Activated CD4-positive, CD25-positive, alpha-beta regulatory T cell treated with anti-CD3 and anti-CD28 coated beads, Interleukin-2, amount 50 U/mL, for 24 hours (primary cell): ENCODE measurements at places on chromosomes 11 and 22.

- ATAC-seq = no peak
Measured at GRCh38 chr11:117417856-117418255, 90.2 kb downstream of the CEP164 start.

DNA sequence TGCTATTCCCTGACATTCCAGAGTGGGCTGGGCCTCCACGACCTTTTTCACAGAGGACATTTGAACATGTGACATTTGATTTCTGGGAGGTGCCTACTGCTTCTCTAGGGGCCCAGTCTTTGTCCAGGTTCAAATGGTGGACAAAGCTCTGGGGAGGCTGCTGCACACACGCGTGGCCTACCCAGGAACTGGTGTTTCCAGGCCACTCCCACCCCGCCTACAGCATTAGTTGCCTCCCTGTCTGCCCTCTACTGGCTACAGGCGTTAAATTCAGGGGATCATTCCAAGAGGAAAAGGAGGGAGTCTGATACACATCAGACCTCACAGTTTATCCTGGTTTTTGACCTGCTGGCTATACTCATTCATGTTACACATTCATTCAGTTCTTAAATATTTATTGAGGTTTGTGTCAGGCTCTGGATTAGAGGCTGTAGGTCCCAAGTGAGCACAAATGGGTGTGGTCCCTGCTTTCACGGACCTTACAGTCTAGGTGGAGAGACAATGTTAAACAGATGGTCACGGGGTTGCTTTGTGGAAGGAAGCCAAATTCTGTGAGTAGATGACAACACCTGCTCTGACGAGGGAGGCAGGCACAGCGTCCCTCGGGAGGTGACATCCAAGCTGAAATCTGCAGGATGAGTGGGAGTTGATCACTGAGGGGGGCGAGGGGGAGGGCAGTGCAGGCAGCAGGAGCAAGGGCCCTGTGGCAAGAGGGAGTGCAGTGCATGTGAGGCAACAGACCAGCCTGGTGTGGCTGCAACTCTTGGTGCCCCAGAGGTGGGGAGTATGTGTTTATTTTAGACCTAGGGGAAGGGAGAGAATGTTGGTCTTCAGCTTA is 11.8 kb downstream of the TUB start:
- ATAC-seq = no peak

DNA sequence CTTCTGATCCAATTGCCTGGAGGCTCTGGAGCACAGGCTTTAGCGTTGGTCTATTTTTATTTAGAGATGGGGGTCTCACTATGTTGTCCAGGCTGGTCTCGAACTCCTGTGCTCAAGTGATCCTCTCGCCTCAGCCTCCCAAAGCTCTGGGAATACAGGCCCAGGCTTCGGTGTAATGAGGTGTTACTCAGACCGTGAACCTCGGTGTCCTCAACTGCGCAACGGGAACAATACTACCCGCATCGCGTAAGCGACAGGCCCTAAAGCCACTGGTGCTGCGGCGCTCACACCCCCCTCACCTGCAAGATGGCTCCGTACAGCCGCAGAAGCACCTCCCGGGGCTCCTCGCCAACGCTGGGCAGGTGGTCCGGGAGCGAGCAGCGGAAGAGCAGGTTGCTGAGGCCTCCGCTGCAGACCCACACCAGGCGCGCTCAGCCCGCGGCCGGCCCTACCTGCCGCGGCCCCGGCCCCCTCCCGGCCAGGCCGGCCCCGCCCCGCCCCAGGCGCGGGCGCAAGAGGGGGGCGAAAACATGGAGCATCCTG is 628 bp downstream of the CHKB start:
- no peak for ATAC-seq

GRCh38 chr11:114847306-114847975 is 169.1 kb downstream of the NXPE2 start:
- no peak for ATAC-seq

GRCh38 chr22:47139013-47139789 is 376.8 kb downstream of the TBC1D22A start:
- no peak for ATAC-seq

- no peak for ATAC-seq
Measured at GRCh38 chr11:119476038-119476437, 53.1 kb upstream of the THY1 start.

DNA sequence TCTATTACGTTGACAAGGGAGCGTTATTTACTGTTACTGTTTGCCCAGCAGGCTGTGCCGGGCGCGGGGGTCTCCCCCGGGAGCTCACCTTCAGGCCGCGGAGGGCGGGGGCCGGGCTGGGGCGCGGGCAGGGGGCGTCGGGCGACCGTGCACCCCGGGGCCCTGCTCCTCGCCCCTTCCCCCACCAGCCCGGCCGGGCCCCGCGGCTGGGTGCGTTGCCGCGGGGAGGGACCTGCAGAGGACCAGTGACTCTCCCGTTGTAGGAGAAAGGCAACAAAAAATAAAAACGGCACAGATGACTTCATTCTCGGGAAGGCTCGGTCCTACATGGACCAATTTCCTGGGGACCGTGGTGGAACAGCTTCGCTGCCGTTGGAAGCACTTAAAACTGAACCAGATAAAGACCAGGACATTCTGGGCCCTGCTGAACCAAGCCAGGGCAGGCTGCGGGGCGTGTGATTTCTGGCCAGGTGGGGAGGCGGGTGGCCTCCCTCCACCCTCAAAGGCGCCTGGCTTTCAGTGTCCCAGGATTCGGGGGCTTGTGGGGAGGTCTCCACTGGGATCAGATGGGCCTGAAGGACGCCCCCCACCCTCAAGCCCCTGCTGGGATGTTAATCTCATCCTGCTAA is 57.4 kb downstream of the IGLL1 start:
- no peak for ATAC-seq

GRCh38 chr11:66107600-66108510 is 37.8 kb downstream of the PACS1 start:
- peak; percentile 29 for ATAC-seq

- peak; percentile 65 for ATAC-seq
Measured at GRCh38 chr11:36376888-36377758, 81.0 kb downstream of the PRR5L start.

DNA sequence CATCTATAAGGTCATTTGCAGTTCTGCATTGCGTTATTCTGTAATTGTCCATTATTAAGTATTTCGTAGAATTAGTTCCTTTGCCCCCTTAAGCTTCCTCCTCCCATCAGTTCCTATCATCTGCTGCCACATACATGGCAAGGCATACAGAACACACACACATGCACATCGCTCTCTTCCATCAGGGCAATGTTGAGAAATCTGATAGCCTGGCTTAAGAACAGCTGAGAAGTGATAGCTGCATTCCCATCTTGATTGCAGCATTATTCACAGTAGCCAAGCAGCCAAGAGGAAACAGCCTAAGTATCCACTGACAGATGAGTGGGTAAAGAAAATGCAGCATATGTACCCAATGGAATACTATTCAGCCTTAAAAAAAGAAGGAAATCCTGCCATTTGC is 186.8 kb upstream of the CADM1 start:
- no peak for ATAC-seq

- no peak for ATAC-seq
Measured at GRCh38 chr11:61619471-61620226, 38.8 kb upstream of the SYT7 start.

DNA sequence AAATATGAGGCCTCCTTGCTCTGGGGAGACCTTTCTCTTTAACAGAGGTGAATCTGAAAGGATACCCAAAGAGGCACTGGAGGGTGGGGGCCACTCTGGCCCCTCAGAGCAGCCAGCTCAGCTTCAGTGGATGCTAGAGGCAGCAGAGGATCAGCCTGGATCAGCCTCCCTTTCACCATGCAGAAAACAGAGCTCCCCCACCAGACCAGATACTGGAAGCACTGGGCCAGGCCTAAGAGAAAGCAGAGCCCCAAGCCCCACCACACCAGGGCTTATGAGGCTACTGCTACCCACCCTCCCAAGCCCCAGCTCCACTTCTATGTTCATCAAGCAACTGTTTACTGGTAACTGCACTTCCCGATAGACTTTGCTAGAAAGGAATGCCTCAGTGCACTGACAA is 4.0 kb upstream of the SLC43A3 start:
- no peak for ATAC-seq

DNA sequence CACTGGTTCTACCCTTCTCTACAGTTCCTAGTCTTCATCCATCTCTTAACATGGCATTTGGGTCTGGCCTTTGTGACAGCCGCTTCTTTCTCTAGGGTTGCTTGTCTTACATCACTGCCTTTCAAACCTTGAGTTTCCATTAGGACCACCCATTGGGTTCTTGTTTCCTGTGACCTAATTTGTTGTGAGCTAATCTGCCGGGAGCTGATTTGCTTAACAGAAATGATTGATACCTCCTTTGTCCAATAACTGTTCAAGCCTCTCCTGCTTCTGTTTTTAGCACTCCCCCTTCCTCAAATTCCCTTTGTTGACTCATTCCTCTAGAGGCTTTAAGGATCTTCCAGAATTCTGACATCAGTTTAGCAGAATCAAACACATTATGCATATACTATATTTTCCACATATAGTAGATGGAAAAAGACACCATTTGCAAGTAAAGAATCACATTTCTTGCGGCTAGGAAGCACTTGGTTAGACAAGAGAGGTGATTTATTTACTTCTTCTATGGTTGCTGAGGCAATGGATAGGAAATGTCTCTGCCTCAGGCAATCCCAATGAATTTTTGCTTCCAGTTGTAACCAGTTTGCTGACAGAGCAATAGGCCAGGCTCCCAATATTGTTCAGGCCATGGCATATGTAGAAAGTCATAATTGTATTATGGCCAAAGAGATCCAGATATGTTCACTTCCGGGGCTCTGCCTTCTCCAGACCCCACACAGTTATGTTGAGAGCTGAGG is 130.7 kb downstream of the SNX19 start:
- no peak for ATAC-seq

- peak; percentile 38 for ATAC-seq
Measured at GRCh38 chr11:83682611-83682973, 396.4 kb upstream of the CCDC90B start.

GRCh38 chr22:39954584-39955055 is 5.6 kb upstream of the TMA7B start:
- peak; percentile 81 for ATAC-seq

GRCh38 chr22:45455621-45456020 is 42.1 kb downstream of the RIBC2 start:
- ATAC-seq = no peak

GRCh38 chr22:43085658-43086606 is 3.3 kb downstream of the TTLL1 start:
- ATAC-seq = no peak

GRCh38 chr11:4979036-4979435 is 15.6 kb upstream of the OR51L1 start:
- ATAC-seq = no peak

- no peak for ATAC-seq
Measured at GRCh38 chr11:8756201-8756600, 73.6 kb downstream of the RPL27A start.

DNA sequence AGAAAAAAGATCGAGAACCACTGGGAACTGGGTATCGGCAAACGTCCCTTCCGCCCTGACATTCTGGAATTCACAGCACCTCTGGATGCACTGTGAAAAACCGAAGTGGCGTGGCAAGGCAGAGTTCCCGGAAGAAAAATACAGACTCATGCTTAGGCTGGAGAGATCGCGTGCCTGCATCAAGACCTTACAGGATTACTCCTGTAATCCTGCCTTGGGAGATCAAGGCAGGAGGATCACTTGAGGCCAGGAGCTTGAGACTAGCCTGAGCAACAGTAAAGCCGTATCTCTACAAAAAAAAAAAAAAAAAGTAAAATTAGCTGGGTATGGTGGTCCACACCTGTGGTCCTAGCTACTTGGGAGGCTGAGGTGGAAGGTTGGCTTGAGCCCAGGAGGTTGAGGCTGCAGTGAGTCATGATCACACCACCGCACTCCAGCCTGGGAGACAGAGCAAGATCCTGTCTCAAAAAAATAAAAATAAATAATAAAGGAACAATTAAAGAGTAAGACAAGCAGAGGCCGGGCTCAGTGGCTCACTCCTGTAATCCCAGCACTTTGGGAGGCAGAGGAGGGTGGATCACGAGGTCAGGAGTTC is 19.9 kb upstream of the TEF start:
- ATAC-seq = no peak

- ATAC-seq = no peak
Measured at GRCh38 chr11:45319077-45319476, 32.9 kb upstream of the SYT13 start.

GRCh38 chr22:37068859-37069258 is 17.3 kb downstream of the KCTD17 start:
- ATAC-seq = no peak

GRCh38 chr11:2471804-2472096 is 26.9 kb downstream of the KCNQ1 start:
- no peak for ATAC-seq

GRCh38 chr22:23193882-23194281 is 13.6 kb downstream of the BCR start:
- ATAC-seq = no peak

GRCh38 chr11:45884596-45885185 is 760 bp upstream of the MAPK8IP1 start:
- ATAC-seq = no peak

DNA sequence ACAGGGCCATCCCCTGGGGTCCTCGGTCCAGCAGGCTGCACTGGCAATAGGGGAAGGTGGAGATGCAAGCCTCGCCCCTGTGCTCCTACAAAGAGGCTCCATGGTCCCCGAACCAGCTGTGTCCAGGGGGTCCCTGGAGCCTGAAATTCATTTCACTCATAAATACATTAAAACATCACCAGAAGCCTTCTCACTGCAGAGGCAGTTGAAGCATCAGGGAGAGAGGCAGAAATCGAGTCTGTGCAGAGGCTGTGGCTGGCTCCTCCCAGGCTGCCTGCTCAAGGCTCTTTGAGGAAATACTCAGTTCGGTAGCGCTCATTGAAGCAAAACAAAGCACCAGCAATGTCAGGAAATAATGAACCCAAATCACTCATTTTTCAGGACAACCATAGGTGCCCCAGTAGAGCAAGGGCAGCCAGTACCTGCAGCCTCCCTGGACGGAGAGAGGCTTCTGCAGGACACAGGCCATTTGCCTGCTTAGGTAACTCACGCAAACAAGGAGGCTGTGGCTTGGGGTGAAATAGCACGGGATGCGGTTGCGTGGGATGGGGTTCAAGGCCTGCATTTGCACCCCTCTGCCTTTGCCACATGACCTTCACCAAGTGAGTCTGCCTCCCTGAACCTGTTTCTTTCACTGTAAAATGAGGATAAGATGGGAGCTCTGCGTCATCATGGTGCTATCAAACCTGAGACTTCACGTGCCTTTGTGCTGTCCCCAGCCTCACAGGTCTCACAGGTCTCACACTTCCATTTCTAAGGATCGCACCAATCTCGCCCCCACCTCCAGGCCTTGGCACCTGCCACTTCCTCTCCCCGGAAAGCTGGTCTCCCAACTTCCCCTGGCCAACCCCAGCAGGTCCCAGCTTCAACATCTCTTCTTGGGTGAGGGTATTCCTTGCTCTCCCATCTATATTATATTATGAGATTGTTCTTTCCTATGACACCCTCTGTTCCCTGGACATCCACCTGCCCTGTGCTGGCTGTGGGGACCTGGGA is 84.3 kb upstream of the SHISAL1 start:
- ATAC-seq = no peak

- ATAC-seq = no peak
Measured at GRCh38 chr11:65182258-65183170, 786 bp downstream of the CAPN1 start.
